ENCODE measurements at places on chromosomes 12 and 14.

- no peak for DNase-seq
These were observed 214.2 kb upstream of the TBX3 start for GRCh38 chr12:114898159-114898558.

- DNase-seq, result no peak
These were observed 220.2 kb upstream of the PLEKHG7 start for GRCh38 chr12:92482599-92482998.

DNA sequence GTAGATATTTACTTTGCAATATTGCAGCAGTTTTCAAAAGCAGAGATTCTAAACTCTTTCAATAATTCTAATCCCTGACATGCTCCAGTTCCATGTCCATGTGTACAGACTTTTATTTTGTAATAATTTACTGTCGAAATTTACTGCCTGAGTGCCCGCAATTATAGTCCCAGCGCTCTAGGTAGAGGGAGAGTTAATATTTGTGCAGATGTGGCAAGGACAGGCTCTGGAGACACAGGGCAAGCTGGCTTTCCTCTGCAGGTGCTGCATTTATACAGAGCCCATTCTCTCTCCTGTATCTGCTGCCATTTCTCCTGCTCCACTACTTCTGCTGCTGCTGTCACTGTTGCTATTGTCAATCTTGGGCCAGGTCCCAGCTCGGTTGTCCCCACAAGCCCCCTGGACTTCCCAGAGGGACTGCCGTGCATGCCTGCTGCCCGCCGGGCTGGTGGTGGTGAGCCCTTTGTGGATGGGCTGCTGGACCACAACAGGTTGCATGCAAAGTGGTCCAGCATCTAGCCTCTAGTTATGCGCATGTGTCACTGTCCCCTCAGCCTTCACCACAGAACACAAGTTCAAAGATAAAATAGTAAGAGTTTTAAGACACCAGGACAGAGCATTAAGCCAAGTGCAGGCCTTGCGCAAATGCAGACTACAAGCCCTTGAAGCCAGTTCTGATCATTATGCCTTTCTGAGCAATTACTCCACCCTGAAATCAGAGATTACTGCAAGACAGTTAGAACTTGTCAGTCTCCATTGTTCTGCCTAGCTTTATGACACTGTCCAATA is 40.8 kb upstream of the CSRP2 start:
- DNase-seq, result no peak

- no peak for DNase-seq
These were observed 41.3 kb downstream of the CDC42BPB start for GRCh38 chr14:103016071-103016470.

- DNase-seq, result no peak
These were observed 576.2 kb upstream of the TBX3 start for GRCh38 chr12:115259968-115260747.

GRCh38 chr12:68786929-68787328 is 21.0 kb upstream of the MDM2 start:
- DNase-seq, result no peak

DNA sequence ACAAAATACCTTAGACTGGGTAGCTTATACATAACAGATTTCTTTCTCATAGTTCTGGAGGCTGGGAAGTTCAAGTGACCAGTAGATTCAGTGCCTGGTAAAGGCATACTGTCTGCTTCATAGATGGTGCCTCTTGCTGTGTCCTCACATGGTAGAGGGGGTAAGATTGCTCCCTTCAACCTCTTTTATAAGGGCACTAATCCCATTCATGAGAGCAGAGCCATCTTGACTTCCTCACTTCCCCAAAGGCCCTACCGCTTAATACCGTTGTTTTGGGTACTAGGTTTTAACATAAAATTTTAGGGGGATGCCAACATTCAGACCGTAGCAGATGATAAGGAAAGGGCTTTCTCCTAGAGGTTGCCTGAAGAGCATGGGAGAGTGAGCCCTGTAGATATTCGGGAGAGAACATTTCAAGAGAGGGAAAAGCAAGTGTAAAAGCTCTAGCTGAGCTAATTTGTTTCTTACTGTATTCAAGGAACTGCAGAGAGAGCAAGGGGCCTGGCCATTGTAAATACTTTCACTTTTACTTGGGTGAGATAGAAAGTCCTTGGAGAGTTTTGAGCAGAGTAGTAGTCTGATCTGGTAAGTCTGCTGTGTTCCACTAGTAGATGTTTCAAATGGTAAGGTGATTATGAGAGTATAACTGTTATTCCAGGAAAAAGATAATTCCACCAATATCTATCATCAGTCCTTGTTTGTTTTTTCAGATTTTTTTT is 27.3 kb downstream of the FRS2 start:
- no peak for DNase-seq

DNA sequence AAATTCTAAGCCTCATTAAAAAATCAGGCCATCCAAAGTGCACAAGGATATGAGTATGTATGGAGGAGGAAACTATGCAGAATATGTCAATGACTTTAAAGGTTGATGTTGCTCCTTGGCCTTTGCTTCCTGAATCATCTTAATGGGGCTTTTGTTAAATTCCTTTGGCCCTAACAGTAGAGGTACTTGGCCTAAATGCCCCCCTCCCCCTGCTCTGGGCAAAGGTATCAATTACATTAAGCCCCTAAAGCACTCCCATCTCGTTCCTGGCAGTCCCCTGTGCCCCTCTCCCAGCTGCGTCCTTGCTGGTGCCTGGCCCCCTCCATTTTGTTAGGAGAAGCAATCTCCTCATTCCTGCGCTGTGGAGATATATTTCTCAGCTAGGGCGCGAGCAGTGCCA is 4.8 kb downstream of the COPZ1 start:
- DNase-seq, result no peak

GRCh38 chr14:68794130-68794850 is 1.4 kb upstream of the ZFP36L1 start:
- no peak for DNase-seq

DNA sequence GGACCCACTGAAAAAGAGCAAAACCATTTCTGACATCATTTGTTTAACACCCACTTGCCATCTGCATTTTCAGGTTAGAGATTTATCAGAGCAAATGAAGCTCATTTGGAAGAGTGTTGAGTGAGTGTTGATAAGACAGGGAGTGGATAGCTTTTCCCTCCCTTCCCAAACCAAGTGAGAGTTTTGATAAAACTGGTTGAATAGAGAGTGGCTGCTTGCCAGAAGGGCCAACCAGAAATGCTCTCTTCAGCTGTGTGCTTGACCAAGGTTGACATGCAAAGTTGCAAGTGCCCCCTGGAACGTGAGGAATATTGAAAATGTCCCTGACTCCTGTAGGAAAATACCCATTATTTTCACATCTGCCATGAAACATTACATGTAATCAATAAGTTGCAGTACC is 1487.0 kb upstream of the FLRT2 start:
- DNase-seq, result no peak

DNA sequence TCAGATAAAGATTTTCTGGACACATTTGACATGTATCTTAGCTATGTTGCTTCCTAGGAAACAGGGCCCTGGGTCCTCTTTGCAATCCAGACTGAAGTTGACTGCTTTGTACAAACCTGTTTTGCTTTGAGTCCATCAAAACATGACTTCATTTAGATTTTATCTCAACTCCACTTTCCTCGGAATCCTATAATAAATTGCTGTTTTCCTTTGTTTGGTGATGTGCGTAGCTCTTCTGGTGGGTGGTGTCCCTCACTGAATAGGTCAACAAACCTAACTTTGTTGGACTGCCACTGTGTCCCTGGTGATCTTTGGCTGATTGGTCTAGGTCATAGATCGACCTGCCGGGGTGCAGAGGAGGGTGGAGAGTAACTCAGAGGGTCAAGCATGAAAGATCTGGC is 735 bp upstream of the P2RX7 start:
- no peak for DNase-seq

GRCh38 chr14:28280997-28281598 is 485.5 kb upstream of the FOXG1 start:
- no peak for DNase-seq

DNA sequence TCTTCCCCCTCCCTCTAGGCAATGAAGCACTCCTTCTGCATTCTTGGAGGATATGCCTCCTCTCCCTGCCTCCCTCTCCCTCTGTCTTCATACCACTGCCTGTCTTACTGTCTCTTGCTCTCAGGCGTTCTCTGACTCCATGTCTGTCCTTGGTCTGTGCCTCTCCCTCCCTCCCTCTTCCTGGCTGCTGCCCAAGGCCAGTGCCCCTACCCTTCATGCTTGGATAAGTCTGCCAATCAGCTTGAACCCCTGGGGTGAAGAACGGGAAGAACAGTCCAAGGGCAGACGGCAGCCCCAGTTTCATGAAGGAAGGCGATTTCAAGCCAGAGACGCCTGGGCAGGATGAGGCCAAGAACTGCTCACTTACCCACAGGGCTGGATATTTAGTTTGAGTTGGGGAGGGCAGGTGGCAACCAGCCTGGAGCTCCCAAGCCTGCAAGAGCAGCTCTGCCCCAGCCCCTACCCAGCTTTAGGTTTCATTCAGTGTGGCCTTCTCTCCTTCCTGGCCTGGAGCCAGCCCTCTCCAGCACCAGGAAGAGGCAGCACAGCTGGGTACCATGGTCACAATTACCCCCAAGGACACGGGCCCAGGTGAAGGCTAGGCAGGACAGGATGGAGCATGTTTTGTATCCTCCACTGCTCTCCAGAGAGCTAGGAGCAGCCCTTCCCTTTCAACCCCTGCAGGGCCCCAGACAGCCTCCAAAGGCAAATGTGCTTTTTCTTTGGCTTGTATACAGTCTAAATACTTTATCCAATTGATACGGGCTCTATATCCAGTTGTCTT is 35.8 kb upstream of the LTBP2 start:
- DNase-seq, result no peak

- DNase-seq, result no peak
These were observed 46.7 kb upstream of the PTPRR start for GRCh38 chr12:70966996-70967790.

GRCh38 chr12:117002051-117002817 is 91.5 kb downstream of the FBXW8 start:
- DNase-seq, result no peak

DNA sequence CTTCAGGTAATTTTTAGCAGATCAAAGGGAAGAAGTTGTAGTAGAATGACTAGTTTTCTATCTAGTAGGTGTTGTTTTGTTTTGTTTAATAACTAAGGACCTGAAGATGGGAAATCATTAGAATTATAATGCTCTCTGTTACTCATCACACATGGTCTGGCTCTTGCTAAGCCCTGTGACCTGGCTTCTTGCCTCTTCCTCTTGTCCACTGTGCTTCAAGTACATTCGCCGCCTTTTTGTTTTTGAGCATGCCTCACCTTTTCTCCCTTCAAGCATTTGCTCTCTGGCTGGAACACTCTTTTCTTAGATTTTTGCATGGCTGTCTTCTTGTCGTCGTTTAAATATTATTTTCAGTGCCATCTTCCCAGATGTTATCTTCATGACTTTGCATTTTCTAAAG is 47.7 kb downstream of the DAAM1 start:
- DNase-seq, result no peak

DNA sequence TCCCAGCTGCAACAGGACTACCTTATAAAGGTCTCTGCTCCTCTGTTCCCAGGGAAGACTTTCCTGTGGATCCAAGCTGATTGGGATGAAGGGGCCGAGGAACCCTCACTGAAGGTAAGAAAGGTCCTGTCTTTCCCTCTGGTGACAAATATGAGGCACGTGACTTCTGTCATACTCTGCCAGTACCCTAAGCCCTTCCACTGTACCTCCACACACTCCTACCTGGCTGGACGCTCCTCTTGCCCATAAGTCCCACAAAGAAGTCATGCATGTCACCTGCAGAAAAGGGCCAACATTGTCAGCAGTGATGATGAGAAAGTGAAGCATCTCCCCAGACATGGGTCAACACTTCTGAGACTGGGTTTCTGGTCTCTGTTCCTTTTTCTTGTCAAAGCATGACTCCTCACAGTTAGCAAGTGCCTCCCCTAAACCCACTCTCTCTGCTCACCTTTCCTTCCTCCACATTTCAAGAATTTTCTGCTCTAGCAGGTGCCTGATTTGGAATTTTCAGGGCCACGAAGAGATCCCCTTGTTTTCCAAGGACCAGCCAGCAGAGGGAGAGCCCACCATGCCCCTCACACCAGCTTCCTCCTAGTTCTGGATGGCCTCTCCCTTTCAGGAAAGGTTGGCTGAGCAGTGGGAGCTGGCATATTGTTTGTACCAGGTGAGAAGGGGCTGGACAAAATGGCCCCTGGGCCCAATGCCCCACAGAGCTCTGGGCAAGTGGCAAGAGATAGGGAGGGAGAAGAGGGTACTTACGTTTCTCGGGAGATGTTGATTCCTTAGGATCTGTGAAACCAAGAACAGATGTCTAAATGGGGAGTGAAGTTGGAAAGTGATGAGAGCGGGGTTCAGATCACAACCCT is 3.5 kb downstream of the TAC3 start:
- DNase-seq, result no peak

DNA sequence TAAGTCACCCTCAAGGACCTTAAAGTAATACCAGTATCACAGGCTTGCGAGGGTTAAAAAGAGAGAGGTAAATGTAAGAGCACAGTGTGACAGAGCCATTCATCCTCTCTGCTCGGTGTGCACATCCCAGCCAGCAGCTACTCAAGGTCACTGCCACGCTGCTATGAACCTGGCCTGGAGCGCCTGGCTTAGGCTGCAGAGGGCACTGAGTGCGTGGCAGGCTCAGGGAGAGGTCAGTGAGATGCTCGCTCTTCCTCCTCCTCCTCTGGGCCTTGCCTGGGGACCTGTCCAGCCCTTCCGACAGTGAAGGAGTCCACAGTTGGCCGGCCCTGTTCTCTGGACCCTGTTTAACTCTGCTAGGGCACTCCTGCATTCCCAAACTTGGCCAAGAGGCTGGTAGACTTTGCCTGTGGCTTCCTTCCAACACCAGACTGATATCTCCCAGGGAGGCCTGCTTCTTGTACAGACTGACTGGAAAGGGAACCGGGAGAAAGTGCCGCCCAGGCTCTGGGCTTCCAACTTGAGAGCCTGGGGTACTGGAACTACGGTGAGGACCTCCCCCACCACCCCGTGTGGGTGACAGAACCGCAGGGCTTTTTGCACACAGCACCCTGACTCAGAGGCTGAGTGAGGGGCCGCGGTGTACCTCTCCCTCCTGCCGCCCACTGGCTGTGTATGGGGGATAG is 62.6 kb upstream of the CORO1C start:
- DNase-seq, result no peak

GRCh38 chr12:123398177-123398549 is 14.2 kb downstream of the KMT5A start:
- DNase-seq, result no peak

DNA sequence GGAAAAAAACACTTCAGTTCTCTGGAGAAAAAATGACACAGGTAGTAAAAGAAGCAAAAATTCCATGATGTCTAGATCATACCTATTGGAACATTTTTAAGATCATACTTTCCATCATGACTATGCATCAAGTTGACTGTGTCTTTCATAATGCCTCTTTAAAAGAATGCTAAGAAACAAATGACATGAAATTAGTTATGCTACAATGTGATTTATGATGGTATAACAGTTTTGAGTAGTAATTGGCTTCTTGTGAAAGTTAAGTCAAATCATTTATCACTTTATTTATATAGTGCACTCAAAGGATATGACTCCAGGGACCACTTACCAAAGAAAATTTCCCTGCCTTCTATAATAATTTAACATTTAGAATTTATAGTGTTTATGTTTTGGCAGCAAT is 28.5 kb downstream of the RASSF9 start:
- DNase-seq, result no peak

GRCh38 chr12:57087010-57087690 is 1.8 kb upstream of the NAB2 start:
- no peak for DNase-seq

GRCh38 chr12:14774074-14774905 is 29.0 kb downstream of the WBP11 start:
- peak; percentile 87 for DNase-seq

- no peak for DNase-seq
These were observed 27.7 kb downstream of the JKAMP start for GRCh38 chr14:59511916-59512575.

GRCh38 chr12:108566452-108566851 is 4.1 kb downstream of the ISCU start:
- no peak for DNase-seq
